Right forelimb (tissue), 1 donor: ENCODE measurements at places on chromosomes 6 and 20.

DNA sequence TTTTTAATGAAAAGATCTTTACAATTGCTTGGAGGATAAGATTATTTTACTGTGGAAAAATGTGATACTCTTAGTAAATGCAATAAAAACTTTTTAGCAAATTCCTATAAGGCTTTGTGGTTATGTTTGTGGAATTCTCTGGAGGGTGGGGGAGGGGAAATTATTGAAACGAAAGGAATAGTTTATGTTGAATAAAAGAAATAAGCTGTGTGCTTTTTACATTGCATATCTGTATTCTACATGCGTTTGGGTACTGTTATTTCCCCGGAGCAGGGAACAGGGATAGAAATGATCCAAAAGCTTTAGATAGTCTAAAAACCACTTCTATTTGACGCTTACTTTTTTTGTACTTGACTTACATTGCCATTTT, 143.8 kb downstream of the SLC16A10 start:
- DNase-seq, result no peak

- peak; percentile 73 for DNase-seq
These were observed 121.2 kb upstream of the LAMP5 start for GRCh38 chr20:9392892-9393857.

DNA sequence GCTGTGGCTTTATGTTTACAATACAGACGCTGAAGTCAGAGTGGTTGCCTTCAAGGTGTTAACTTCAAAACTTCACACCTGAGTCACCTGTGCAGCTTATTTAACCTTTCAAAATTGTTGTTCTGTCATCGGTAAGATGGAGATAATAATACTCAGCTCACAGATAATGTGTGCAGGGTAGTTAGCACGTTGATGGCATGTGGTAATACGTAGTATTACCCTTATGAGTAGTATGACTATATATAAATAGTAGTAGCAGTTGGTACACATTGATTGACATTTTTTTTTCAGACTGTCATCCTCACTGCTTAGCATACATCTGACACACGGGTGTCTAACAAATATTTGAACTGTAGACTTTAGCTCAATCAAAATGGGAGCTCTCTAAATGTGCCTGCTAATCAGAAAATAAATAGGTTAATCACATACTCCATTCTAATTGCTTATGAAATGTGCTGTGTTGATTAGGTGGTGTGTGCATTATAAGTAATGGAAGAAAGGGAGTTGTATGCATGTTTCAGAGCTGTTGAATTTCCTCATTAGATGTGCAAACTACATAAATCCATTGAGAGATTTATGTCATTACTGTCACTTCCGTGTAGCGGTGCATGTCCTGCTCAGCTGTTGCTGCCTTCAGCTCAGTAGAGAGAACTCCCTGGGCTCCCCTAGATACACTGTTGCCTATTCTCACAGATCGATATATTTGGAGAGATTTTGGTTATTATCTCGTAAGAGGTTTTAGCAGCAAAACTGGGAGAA, 11.2 kb upstream of the MROH8 start:
- DNase-seq, result no peak

- no peak for DNase-seq
These were observed 118.2 kb downstream of the RPS12 start for GRCh38 chr6:132932588-132932987.

- DNase-seq, result no peak
These were observed 11.1 kb downstream of the LMBRD1 start for GRCh38 chr6:69785697-69786096.

DNA sequence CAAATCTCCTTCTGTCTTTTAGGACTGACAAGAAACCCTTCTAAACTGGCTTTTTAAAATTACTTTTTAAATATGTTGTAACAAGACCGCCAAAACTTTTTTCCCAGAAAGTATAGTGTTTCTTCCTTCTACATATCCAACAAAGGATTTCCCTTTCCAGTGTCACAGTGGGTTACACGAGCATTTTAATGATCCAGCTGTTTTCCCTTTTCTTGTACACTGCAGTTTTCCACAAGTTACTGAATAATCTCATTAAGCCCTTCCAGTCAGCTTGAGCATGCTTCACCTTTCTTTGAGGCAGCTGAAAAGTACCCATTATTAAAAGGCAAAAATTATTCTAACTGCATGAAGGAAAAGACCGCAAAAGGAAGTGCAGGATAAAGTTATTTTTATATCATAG, 48.6 kb downstream of the CD24 start:
- no peak for DNase-seq

GRCh38 chr6:36769183-36769675, 70.0 kb downstream of the CPNE5 start:
- DNase-seq, result no peak

DNA sequence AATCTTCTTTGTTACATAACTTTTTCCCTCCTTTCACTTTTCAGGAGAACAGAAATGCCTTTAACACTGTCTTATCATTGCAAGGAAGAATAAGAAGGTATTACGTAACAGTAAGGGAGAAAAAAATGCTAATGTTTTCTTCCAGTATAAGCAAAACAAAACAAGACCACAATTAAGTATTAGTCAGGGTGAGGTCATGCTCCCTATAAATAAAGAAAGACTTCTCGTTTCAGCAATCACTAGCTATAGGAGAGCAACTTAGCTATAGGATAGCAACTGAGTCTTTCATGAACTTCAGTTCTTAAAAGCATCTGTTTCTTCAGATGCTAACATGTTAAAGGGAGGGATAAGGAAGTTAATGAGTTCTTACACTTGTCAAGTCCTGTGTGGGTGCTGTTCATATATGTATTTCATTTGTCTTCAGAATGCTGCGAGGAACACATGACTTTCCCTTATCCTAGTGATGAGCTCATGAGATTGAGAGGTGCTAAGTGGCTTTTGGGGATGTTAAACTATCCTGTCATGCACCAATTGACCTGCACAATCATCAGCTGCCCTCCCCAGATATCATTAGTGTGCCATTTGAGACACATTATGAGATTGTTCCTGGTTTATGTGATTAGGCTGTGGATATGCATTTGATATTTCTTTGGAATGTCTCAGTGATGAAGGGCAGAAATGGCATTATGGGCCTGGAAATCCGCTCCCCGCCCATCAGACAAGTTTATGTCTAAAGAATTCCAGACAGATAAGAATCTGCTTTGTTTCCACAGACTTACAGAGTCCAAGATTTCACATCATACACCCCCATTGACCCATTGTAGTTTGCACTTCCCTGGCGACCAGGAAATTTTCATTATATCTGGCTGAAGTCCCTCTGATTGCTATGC, 37.5 kb downstream of the LAMA4 start:
- no peak for DNase-seq

DNA sequence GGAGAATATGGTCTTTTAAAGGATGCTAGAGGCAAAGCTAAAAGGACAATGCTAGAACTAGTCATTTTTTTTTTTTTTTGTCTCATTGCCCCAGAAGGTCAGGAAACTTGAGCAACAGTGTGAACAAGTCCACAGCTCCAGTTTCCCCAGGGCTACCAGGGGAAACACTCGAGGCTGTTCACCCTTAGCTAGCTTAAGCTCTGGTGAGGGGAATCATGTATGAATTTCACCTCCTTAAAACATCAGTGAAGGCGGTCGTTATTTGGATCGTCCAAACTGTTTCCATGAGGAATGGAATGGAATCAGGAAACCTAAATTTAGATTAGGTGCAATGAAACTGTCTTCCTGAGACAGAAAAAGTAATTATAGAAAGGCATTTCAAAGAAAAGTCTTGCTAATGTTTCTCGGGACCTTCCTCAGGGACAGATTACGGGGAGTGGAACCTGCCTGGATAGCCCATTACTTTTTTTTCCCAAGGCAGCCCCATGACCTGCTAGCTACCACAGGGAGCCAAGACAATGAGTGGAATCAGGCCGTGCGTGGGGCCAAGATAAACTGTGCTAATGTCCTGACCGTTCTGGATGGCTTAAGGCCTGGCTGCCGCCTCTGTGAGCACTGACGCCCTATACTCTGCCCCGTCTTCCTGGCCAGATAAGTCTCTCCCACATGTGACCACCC, 164.8 kb upstream of the SGK1 start:
- DNase-seq, result no peak

GRCh38 chr6:43669050-43669921, 18.3 kb downstream of the MRPS18A start:
- DNase-seq, result peak; percentile 75

DNA sequence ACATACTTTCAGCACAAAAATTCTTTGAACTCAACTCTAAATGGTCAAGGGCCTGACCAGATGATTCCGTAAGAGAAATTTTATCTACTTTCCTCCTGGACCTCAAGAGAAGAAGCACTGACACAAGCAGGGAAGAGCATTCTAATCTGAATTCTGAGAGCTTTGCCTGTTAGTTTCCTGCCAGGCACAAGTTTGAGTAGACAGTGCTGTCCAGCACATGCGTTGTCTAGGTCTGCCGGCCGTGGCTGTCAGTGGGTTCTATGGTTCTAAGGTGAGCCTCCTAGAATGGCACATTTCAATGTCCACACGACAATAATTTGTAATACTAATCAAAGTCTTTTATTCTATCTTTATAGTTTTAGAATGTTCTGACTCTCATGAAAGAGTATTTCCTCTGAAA, 91.9 kb downstream of the RFPL4B start:
- no peak for DNase-seq

GRCh38 chr20:62675877-62676260, 32.8 kb upstream of the NTSR1 start:
- no peak for DNase-seq

GRCh38 chr6:1482381-1483166, 93.2 kb downstream of the FOXF2 start:
- no peak for DNase-seq

GRCh38 chr20:61878478-61879302, 187.0 kb downstream of the TAF4 start:
- DNase-seq, result no peak

DNA sequence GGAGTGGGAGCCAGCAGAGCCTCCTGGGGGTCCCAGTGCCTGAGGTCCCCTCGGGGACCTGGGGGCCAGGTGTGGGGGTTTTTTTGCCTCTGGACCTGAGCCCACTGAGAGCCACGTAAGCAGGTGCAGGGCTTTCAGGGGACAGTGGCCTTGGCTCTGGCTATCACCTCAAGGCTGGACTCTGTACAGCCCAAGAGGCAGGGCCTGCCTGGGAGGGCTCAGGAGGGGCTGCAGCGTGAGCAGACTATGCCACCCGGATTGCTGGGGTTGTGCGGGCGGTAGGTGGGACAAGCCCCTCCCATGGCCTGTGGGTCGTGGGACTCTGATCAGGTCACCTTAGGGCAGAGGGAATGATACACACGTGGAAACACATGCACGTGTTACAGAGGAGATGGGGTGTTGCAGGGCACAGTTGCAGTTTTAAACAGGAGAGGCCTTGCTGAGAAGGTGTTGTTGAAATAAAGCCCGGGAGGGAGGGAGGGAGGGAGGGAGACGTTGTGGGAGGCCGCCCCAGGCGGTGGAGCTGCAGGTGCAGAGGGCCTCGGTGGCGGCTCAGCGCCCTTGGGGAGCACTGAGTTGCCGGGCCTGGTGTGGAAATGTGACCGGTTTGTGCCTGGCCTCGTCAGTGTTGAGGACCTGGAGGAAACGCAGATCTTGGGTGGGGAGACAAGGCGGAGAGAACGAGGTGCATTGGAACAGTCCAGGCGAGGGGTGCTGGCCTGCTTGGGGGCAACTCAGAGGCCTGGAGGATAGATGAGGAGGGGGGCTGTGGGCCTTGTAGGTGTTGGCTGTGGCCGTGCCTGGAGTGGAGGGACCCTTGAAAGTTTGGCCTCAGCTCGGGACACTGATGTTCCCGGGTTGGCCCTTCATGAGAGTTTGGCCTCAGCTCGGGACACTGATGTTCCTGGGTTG, 2.3 kb downstream of the TCEA2 start:
- no peak for DNase-seq

- no peak for DNase-seq
These were observed 14.1 kb upstream of the TRIM26 start for GRCh38 chr6:30227242-30227722.

- DNase-seq, result no peak
These were observed 224.0 kb upstream of the CST7 start for GRCh38 chr20:24724982-24725533.

DNA sequence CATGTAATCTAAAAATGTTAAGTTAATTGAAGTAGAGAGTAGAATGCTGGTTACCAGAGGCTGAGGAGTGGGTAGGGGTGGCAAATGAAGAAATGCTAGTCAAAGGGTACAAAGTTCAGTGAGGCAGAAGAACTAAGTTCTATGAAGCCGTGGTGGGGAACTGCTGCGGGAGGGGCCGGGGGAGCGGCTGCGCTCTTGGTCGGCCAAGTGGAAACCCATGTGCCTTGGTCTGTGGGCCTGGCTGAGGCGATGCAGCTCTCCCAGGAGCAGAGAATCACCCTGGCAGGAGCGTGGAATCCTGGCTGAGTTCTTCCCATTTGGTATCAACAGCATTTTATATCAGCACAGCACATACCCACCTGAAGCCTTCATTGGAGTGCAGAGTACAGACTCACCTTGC, 22.3 kb downstream of the TTLL2 start:
- no peak for DNase-seq

- no peak for DNase-seq
These were observed 3.7 kb upstream of the TMEM242 start for GRCh38 chr6:157326979-157327378.

DNA sequence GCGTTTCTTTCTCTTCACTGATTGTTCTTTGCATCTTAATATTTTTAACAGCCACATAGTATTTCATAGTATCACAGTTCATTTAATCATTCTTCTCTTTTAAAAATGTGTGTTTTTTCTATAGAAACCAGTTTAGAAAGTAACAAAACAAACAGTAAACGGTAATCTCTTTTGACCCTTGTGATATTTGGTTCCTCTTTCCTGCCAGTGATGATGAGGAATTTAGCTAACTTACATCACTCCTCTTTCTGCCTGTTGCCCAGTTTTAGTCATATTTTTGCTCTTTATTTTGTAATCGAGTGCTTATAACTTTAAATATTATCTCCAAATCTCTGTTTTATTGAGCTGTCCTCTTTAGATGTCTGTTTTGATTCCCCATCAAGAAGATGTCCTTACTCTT, 38.1 kb upstream of the ZBTB24 start:
- no peak for DNase-seq

DNA sequence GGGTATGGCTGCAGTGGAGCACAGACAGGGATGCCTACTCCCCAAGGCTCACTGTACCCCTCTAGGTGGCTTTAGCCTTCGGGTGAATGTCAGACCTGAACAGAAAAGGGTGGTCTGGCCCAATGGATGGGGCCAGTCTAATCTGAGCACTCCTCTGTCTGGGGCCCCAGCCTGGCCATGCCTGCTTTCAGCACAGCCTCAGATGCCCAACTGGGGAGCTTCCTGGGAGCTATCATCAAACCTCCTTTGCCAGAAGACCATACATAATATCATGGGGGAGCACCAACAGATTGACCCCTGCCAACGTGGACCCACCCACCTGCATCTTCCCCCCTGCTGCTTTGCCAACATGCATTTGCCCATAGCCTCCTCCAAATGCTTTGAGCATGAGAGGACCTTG, 454.1 kb upstream of the KHDRBS2 start:
- DNase-seq, result no peak

- DNase-seq, result peak; percentile 38
These were observed 124.5 kb downstream of the TAF4 start for GRCh38 chr20:61940976-61941720.

- DNase-seq, result no peak
These were observed 250.1 kb downstream of the TBX18 start for GRCh38 chr6:84514089-84514971.

GRCh38 chr20:5178046-5178445, 51.2 kb downstream of the CDS2 start:
- DNase-seq, result no peak
